ENCODE measurements at places on chromosomes 7 and 10.

DNA sequence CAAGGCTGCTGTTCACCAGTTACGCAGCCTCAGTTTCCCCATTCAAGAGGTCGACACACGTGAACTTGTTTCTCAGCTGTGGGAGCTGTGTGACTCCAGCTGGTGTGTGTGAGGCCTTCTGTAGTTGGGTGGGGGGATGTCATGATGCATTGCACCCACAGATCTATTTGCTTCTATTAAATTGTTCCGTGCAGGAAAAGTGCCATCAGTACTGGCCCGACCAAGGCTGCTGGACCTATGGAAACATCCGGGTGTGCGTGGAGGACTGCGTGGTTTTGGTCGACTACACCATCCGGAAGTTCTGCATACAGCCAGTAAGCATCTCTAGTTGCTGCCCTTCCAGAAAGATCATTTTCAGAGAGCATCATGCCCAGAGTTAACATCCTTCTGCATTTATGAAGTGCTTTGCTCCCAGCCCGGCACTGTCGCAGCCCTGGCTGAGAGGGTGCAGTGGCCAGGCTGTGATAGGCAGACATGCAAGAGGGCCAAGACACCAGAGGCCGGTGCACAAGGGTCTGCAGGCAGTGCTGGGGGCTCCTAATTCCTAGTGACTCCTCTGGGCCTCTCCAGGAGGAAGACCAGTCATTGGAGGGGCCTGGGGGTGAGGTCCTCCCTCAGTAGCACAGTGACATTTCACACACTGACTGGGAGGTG is 60.2 kb downstream of the MKI67 start:
- DNase-seq, result no peak

DNA sequence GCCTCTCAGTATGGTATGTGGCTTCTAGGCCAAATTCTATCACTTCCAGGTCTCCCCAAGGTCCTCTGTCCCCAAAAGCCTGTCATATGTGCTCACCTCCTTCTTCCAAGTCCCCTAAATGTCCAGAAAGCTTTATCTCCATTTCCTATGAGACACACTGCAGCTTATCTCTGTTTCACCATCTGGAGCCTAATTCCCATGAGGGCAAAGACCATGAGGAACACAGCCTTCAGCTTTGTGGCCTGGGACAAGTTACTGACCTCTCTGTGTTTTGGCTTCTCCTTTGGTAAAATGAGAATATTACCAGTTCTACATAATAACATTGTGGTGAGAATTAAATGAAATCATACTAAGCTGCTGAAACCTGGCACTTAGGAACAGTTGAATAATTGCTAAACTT is 19.2 kb downstream of the ST8SIA6 start:
- no peak for DNase-seq

GRCh38 chr10:127374901-127375300 is 174.2 kb upstream of the NPS start:
- DNase-seq, result no peak

DNA sequence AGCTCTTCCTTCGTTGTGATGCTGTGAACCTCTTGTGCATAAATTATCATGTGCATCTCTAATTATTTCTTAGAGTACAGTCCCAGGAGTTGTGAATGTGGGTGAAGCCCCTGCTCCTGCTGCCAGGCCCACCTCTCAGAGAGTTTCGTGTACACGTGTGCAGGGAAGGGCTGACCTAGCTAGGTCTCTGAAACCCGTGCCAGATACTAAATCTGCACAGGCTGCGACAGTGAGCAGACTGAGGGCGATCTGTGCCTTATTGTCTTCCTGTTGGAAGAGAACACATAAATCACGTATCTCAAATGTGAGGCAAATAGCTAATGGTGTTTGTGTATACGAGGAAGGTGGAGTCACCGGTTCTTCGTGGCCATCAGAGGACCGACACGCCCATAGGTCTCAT is 71.8 kb upstream of the DNAJB6 start:
- DNase-seq, result no peak

GRCh38 chr10:129258283-129258923 is 208.6 kb upstream of the MGMT start:
- DNase-seq, result no peak

- DNase-seq, result no peak
Measured at GRCh38 chr7:16744518-16745250, 8.9 kb upstream of the TSPAN13 start.

GRCh38 chr10:111974325-111974724 is 209.2 kb downstream of the GPAM start:
- no peak for DNase-seq

DNA sequence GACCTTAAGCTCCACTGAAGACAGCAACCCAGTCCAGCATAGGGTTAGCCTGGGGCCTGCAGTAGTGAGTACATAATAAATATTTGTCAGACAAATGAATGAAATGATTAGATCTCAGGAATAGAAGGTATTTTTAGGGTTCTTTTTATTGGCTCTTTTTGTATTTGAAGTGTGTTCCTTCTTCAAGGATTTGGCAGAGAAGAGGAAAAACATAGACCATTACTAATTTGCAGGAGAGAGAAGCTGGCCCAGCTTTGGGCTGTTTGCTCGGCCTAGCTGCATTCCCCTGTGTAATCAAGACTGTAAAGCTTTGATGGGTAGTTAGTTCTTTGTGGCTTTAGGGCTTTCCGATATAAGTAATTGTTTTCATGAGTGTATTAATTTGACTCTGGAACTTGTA is 64.2 kb downstream of the CNNM2 start:
- DNase-seq, result no peak

GRCh38 chr7:8261711-8262695 is at the start of gene ICA1:
ICA1 (minus strand) TSS chr7:8262167; CDS start chr7:8235926, 26,241 bp downstream.
- no peak for DNase-seq

- DNase-seq, result no peak
Measured at GRCh38 chr10:94343151-94343550, 19.6 kb downstream of the NOC3L start.

- no peak for DNase-seq
Measured at GRCh38 chr10:77983384-77984341, 45.7 kb downstream of the POLR3A start.

- DNase-seq, result no peak
Measured at GRCh38 chr7:85638394-85638793, 451.5 kb upstream of the SEMA3D start.

- no peak for DNase-seq
Measured at GRCh38 chr7:51639661-51640334, 323.2 kb upstream of the COBL start.

GRCh38 chr7:115546790-115547189 is 483.8 kb downstream of the TFEC start:
- no peak for DNase-seq

GRCh38 chr7:85595750-85596178 is 408.9 kb upstream of the SEMA3D start:
- no peak for DNase-seq

DNA sequence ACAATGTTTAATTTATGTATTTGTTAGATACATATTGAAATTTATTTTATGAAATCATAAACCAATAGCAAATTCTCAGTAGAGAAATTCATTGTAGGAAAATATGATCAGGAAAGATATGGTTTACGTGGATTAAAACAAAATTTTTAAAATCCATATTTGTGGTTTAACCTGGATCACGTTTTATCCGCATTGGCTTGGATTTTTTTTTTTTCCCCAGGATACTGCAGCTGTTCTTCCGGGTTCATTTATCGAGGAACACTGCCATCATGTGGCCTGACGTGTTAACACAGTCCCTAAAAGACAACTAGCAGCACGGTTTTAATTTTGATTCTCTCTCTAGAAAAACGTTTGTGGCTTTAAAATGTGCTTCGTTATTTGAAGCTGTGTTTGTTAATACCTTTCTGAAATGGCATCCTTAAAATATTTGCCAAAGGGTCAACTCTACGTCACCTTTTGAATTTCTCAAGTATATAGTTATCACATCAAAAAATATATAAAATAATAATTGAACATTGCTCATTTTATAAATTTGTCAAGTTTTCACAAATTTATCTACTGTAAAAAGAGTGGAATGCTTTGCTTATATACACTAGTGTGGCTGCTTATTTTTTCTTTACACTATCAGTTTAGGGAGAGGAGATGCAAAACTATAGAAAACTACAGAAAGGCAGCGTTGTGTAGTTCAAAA is 8.7 kb upstream of the ASB4 start:
- DNase-seq, result no peak

DNA sequence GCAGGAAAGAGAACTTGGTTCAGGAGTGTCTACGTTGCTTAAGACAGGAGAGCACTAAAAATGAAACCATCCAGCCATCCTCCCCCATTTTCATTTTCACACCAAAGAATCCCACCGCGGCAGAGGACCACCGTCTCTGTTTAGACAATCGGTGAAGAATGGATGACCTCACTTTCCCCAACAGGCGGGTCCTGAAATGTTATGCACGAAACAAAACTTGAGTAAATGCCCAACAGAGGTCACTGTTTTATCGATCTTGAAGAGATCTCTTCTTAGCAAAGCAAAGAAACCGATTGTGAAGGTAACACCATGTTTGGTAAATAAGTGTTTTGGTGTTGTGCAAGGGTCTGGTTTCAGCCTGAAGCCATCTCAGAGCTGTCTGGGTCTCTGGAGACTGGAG is 1.4 kb upstream of the IL6 start:
- no peak for DNase-seq

DNA sequence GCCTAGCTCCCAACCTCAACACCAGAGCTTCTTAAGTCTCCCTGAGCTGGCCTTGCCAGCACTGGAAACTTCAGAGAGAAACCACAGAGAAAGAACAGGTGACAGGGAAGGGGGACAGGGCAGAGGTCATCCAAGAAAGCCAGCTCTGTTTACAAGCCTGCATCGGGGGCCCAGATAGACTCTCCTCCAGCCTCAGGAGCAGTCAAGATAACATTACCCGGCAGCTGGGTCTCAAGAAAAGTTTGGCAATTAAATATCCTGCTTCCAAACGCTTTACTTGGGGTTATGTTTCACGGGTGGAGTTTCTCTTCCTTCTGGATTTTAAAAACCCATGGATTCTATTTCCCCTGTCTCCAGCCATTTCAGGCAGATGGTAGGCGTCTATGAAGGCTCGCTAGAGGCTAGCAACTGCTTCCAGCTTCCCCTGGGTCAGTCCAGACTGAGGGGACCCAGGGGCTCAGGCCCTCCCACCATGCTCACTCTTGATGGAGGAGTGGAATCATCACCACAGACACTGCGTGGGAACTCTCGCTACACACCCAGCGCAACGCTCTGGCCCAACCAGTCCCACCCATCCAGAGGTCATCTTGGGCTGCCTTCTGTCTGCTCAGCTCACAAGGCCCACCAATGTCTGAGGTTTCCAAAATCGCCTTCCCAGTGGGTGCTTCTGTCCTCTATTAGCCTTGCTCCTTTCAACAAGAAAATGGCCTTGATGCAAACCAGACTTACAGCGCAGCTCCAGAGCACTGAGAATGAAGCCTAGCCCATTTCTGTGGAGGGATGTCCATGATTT is 48.8 kb downstream of the SH3PXD2A start:
- no peak for DNase-seq

- no peak for DNase-seq
Measured at GRCh38 chr7:111588065-111588433, 25.8 kb upstream of the IMMP2L start.

- no peak for DNase-seq
Measured at GRCh38 chr10:76236356-76236755, 804.9 kb downstream of the LRMDA start.

DNA sequence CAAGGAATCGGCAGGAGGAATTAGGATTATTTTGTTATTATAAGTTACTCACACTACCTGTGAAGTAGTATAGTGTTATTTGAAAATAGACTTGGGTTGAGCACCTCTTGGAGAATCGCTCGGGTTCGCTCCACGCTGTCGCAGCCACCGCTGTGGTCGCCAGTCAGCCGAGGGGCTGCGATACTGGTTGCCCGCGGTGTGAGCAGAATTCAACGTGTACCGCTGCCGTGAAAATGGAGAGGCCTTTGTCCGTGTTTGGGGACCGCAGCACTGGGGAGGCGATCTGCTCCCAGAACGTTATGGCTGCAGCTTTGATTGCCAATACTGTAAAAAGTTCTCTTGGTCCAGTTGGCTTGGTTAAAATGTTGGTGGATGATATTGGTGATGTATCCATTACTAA is 117.2 kb downstream of the C7orf25 start:
- no peak for DNase-seq

DNA sequence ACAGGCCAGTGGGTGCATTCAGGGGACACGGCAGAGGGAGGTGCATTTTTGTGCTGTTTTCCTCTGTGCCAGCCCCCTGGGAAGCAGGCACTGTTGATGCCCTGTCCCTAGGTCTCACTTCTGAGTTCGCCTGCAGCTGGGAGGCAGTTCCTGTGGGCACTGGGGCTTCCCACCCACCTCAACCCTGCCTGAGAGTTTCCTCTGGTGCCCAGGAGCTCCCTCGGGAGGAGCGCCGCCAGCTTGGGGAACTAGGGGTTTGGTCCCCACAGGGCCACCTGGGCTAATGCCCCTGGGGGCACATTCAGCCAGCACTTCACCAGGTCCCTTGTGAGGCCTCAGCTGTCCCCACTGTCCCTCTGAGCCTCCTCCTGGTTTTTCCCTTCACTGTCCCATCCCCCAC is 178.2 kb upstream of the RHEB start:
- DNase-seq, result no peak

DNA sequence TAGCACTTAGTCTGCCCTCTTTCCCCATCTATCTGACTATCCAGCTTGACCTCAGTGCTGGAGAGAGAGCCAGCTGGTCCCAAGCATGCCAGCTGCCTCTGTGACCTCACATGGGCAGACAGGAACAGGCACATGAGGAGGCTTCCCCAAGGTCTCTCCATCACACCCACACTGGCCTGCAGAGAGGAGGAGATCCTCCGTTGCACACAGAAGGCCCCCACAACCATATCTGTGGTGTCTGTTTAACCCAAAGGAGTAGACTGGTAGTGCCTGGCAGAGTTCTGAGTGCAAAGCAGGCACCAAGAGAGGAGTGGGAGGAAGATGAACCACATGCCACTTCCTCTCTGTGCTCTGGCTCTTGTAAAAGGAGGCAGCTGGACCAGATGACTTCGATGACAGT is 4.8 kb upstream of the ANK3 start:
- no peak for DNase-seq

DNA sequence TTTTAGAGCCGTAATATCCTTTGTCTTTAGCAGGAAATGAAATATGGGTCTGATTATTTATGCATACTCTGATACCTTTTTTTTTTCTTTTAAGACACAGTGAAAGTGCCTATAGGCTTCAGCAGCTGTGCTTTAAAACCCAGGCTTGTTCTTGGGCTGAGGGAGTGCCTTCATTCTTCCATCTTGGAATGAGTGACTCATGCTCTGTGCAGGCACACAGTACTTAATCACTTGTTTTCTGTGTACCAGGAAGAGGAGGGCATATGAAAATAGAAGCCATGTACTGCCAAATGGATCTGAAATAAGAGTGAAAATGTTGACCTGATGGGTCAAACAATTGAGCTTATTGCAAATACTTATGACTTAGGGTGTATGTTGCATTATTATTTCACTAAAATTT is 12.0 kb downstream of the INPP5F start:
- no peak for DNase-seq

- DNase-seq, result no peak
Measured at GRCh38 chr10:70321233-70321632, 37.4 kb upstream of the NPFFR1 start.

GRCh38 chr10:32059472-32059871 is 3.2 kb upstream of the KIF5B start:
- no peak for DNase-seq

GRCh38 chr7:27771111-27771510 is 31.1 kb downstream of the TAX1BP1 start:
- DNase-seq, result no peak

All from stimulated activated CD8-positive, alpha-beta memory T cell treated with anti-CD3 and anti-CD28 coated beads, Interleukin-7, amount 100 ng/mL, for 48 hours (primary cell).